ENCODE measurements at places on chromosomes 5 and 9. TPM values are rescaled to one million over a fixed set of nuclear protein-coding genes. Genes with fewer than 3 reads are reported as not detected.

GRXCR2 gene
- not detected for total RNA-seq

SMIM33 gene
- 0.13 TPM for total RNA-seq

TYRP1 gene
- total RNA-seq, result not detected

FOXI1 gene
- not detected for total RNA-seq

SLC34A3 gene
- total RNA-seq, result not detected

DNA sequence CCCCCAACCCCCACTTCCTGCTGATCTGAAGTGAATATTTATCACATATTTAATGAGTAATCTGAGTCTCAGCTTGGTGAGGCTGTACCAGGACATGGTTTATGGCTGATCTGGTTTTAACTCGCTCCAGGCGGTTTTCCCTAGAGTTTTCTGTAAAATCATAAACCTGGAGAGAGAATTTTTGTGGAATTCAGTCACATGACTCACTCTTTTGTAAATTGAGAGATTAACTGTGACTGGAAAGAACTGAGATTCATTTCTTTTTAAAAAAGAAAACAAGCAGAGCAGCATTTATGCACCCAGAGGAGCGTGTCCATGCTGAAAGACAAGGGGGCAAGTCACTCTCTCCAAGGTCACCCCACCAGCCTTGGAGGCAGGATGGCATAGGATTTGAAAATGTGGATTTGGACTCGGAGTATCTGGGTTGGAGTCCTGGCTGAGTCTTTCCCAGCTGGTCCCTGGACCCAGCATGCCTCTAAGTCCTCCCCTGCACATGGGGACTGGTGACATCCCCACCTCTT lies 81.8 kb downstream of the ZNF618 start:
- no peak for DNase-seq
- H3K27me3 ChIP-seq, result no peaks in the 10 kb centered on the region
- H3K36me3 ChIP-seq, result no peaks in the 10 kb centered on the region

GRCh38 chr9:108168236-108168850 lies 678.8 kb upstream of the KLF4 start:
- H3K4me1 ChIP-seq, result no peaks in the 10 kb centered on the region
- no peak for DNase-seq
- H3K27ac ChIP-seq, result no peak overlapping the region
- no peaks in the 10 kb centered on the region for H3K36me3 ChIP-seq
- H3K27me3 ChIP-seq, result no peaks in the 10 kb centered on the region

DNA sequence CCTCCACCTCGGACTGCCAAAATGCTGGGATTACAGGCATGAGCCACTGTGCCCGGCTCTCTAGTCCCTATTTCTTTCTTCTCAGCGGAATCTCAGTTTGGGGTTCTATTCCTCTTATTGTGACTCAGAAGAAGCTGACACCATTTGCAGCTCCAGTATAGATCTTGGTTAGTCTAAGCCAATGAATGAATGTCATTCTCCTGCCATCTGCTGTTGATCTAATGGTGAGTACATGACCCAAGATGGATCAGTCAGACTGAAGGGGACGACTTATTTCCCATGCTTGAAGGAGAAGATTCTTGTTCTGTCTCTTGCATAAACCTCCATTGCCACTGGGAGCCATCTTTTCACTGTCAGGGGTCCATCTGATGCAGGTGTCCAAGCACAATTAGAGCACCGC lies 76.0 kb upstream of the KLF9 start:
- no peaks in the 10 kb centered on the region for H3K4me1 ChIP-seq
- H3K36me3 ChIP-seq, result no peaks in the 10 kb centered on the region
- no peak for DNase-seq
- H3K27ac ChIP-seq, result no peak overlapping the region

GRCh38 chr9:136563646-136564325 lies 17.9 kb upstream of the NOTCH1 start:
- H3K27ac ChIP-seq, result no peak overlapping the region
- H3K27me3 ChIP-seq, result peaks cover 20% of the 10 kb centered on the region
- no peak overlapping the region for H3K4me3 ChIP-seq
- H3K36me3 ChIP-seq, result no peaks in the 10 kb centered on the region
- no peak for DNase-seq

- no peaks in the 10 kb centered on the region for H3K36me3 ChIP-seq
- H3K27me3 ChIP-seq, result no peaks in the 10 kb centered on the region
- no peaks in the 10 kb centered on the region for H3K4me1 ChIP-seq
- no peak overlapping the region for H3K4me3 ChIP-seq
- DNase-seq, result no peak
Observed at GRCh38 chr9:82890401-82890800, 172.5 kb downstream of the RASEF start.

- H3K27me3 ChIP-seq, result peaks cover 88% of the 10 kb centered on the region
- peaks cover 2% of the 10 kb centered on the region for H3K4me1 ChIP-seq
- no peaks in the 10 kb centered on the region for H3K36me3 ChIP-seq
- no peak overlapping the region for H3K27ac ChIP-seq
Observed at GRCh38 chr5:135489466-135490244, 37.5 kb upstream of the TIFAB start.

GRCh38 chr9:93129286-93129685 lies 4.8 kb downstream of the NINJ1 start:
- H3K36me3 ChIP-seq, result peaks cover 11% of the 10 kb centered on the region
- H3K4me1 ChIP-seq, result peaks cover 21% of the 10 kb centered on the region
- no peak overlapping the region for H3K27ac ChIP-seq
- no peak overlapping the region for H3K4me3 ChIP-seq

DNA sequence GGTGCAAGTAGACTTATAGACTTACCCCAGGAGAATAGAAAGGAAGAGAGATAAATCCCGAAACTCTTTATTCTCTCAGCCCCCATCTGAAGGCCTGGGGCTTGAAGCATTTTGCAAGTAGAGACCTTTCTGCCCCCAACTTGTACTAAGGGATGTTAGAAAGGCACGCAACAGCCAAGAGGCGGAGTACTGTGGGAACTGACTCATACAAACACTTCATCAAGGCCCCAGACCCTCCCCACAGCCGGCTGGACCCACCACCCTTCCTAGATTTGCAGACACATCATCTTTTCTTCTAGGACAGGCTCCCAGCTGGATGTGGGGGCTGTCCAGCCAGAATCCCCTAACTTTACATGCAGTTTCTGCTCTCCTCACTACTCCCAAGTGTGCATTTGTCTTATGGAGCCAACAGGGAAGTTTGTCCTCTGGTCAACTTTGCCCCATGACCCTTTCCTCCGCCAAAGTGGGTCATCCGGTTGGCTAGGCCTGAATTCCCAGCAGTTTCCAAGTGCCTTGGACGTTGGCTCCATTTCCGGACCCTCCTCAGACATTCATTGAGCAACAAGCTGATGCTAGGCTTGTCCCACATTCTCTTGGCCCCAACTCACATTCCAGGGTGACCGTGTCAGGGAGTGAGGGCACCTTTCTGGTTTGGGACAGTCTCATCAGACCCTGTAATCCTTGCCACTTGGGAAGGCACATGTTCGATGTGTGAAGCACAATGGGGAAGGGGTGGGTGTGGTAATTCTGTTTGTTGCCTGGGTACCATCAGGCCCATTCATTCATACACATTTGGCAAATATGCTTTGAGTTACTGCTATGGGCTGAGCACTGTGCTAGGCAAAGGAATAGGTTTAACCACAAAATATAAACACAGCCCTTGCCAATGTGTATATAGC lies 64.6 kb downstream of the ABLIM3 start:
- no peak overlapping the region for H3K27ac ChIP-seq
- H3K36me3 ChIP-seq, result no peaks in the 10 kb centered on the region
- H3K4me1 ChIP-seq, result no peaks in the 10 kb centered on the region
- DNase-seq, result no peak
- H3K27me3 ChIP-seq, result peaks cover 10% of the 10 kb centered on the region

DNA sequence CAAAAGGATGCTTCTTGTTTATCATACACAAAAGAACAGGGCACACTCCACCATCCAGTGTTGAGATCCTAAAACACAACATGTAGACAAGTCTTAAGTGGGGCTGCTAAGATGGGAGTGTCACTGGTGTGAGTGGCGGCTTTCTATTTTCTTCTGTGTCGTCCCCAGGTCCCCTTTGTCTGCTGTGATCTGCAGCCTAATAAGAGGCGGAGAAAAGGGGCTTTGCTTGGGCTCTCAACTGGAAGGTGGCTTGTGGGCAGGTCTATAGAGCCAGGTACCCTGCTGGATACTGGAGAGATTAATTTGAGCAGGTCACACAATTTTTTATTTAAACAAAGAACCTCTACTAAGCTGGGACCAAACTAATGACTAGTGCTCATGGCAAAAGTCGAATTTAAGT lies 126.1 kb upstream of the SAP30L start:
- no peaks in the 10 kb centered on the region for H3K4me1 ChIP-seq
- no peak overlapping the region for H3K4me3 ChIP-seq
- no peaks in the 10 kb centered on the region for H3K27me3 ChIP-seq
- H3K27ac ChIP-seq, result no peak overlapping the region

GRCh38 chr9:23938908-23939307 lies 112.9 kb upstream of the ELAVL2 start:
- H3K36me3 ChIP-seq, result no peaks in the 10 kb centered on the region
- no peak overlapping the region for H3K4me3 ChIP-seq
- DNase-seq, result no peak
- no peaks in the 10 kb centered on the region for H3K27me3 ChIP-seq

DNA sequence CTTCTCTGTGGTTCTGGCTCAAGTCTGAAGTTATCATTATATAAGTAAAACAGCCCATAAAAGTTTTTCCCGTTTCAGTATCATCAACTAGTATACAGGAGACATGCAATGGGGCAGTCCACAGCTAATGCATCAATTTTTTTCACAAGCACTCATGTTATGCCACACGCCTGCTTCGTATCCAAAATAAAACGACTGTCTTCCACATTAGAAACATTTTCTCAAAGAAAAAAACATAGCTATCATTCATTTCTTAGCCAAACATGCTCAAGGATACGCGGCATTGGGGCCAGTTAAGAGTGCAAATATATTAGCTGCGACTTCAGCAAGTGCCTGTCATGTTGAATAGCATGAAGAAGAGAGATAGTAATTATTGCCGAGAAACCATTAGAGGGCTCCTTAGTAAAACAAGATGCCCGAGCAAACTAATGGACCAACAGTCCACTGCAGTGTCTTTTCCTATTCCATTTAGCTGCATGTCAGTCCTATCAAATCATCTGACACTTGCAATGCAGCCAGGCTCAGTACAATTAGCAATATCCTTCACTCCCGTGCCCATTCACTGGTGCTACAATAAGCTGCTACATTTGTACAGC lies 68.5 kb downstream of the BNC2 start:
- no peaks in the 10 kb centered on the region for H3K36me3 ChIP-seq
- H3K27ac ChIP-seq, result no peak overlapping the region
- H3K27me3 ChIP-seq, result no peaks in the 10 kb centered on the region
- H3K4me1 ChIP-seq, result no peaks in the 10 kb centered on the region

DNA sequence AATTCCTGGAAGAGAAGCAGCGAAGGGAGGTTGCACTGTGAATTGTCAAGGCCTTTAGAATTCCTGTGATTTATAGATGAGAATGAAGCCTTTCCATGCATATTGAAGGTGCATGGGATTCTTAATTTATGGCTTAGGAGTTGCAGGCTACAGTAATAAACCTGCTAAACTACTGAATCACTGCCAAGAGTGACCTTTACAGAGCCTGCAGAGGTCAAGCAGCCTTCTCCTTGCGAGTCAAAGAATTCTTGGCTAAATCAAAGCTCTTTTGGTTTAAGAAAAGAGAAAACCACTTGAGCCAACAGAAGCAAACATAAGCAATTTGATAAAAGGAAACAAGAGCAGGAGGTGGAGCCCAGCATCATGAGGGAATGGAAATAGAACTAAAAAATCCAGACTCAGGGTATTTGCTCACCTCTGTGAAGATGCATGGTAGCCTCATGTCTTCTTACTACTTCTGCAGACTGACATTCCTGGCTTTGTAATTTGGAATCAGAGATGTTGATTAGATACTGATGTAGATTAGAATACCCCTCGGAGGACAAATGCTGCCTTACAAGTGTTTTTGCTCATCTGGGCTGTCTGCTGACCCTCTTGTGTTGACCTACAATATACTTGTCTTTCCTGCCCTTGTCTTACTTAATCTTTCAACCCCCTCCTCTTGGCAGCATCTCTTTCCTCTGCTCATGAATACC lies 90.3 kb upstream of the IFNK start:
- no peak for DNase-seq
- no peaks in the 10 kb centered on the region for H3K4me1 ChIP-seq
- no peak overlapping the region for H3K27ac ChIP-seq
- no peaks in the 10 kb centered on the region for H3K36me3 ChIP-seq

- H3K4me1 ChIP-seq, result no peaks in the 10 kb centered on the region
- DNase-seq, result no peak
- H3K4me3 ChIP-seq, result no peak overlapping the region
- H3K36me3 ChIP-seq, result peaks cover 3% of the 10 kb centered on the region
- H3K27me3 ChIP-seq, result no peaks in the 10 kb centered on the region
- no peak overlapping the region for H3K27ac ChIP-seq
Observed at GRCh38 chr5:81247441-81247972, 14.4 kb downstream of the CKMT2 start.

DNA sequence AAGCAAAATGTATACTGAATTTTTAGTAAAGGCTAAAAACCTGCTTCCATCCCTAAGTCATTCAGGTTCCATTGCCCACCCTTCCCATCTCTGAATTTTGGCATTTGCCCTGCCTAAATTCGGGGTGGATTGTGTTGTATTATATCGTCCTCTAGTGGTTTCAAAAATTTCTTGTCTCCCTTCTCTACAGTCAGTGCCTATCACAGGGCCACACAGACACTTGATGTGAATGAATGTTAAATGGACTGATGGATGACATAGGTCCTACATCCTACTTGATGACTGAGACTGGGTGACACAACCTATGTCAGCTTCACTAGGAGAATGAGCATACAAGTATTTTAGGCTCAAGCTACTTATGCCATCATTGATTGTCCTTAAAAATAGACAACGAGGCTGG lies 45.6 kb upstream of the SLC30A5 start:
- no peak overlapping the region for H3K27ac ChIP-seq
- no peaks in the 10 kb centered on the region for H3K27me3 ChIP-seq
- no peak overlapping the region for H3K4me3 ChIP-seq
- no peak for DNase-seq
- H3K36me3 ChIP-seq, result no peaks in the 10 kb centered on the region

- no peak overlapping the region for H3K27ac ChIP-seq
- no peak overlapping the region for H3K4me3 ChIP-seq
- no peaks in the 10 kb centered on the region for H3K36me3 ChIP-seq
- no peak for DNase-seq
- peaks cover 12% of the 10 kb centered on the region for H3K27me3 ChIP-seq
Observed at GRCh38 chr9:76322810-76323209, 71.4 kb downstream of the RFK start.

GRCh38 chr9:136769710-136770191 lies 5.4 kb upstream of the LCN15 start:
- no peaks in the 10 kb centered on the region for H3K36me3 ChIP-seq
- H3K27me3 ChIP-seq, result no peaks in the 10 kb centered on the region
- no peak overlapping the region for H3K27ac ChIP-seq
- DNase-seq, result peak; percentile 55

DNA sequence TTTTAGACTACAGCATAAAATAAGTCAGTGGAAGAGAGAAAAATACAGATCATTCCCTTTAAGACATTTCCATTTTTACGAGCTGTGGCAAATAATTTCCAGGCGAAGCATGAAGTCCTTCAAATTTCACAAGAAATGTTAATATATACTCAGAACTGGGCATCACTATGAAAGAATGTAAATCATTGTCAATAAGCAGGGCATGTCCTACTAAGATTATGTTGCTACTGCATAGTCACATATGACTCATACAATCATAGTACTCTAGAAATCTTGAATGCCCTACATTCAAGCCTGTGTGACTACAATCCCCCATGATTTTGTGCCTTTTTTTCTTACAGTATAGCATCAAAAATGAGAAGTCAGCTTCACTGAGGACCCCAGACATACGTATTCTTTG lies 485.2 kb upstream of the FTMT start:
- H3K4me3 ChIP-seq, result no peak overlapping the region
- no peak for DNase-seq
- no peak overlapping the region for H3K27ac ChIP-seq
- no peaks in the 10 kb centered on the region for H3K36me3 ChIP-seq

- no peak for DNase-seq
- H3K4me1 ChIP-seq, result no peaks in the 10 kb centered on the region
- H3K4me3 ChIP-seq, result no peak overlapping the region
- H3K27ac ChIP-seq, result no peak overlapping the region
- H3K36me3 ChIP-seq, result no peaks in the 10 kb centered on the region
- no peaks in the 10 kb centered on the region for H3K27me3 ChIP-seq
Observed at GRCh38 chr9:109652971-109653370, 127.0 kb upstream of the PALM2AKAP2 start.
